ENCODE measurements at places on chromosomes 11 and 22.
A peak's percentile ranks its signal among the peaks of the same experiment; 100 is the strongest.

DNA sequence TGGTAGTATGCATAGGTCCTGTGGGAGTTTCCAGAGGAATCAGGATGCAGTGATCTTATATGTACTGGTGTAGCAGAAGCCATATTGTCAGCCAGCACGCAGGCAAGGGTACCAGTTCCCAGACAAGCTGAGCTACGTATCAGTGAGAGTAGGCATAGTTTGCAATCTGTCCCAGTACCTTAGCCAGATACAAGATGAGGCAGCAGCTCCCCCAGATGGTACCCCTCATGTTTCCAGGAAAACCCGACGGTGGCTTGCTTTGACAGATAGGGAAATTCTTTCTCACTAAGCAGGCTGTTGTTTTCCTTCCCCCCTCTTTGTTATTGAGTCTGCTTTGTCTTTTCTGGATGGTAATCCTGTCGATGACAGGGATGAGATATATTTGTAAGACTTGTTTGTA is 109.7 kb upstream of the RRM1 start:
- peak; percentile 8 for DNase-seq

DNA sequence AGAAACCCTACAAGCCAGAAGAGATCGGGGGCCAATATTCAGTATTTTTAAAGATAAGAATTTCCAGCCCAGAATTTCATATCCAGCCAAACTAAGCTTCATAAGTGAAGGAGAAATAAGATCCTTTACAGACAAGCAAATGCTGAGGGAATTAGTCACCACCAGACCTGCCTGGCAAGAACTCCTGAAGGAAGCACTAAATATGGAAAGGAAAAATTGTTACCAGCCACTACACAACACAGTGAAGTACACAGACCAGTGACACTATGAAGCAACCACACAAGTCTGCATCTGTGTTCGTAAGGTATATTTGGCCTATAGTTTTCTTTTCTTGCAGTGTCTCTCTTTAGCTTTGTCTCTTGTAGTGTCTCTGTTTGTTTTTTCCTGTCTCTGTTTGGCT is 29.0 kb downstream of the TMEM225 start:
- no peak for DNase-seq

- no peak for DNase-seq
These were observed 2.3 kb downstream of the MN1 start for GRCh38 chr22:27799015-27799826.

DNA sequence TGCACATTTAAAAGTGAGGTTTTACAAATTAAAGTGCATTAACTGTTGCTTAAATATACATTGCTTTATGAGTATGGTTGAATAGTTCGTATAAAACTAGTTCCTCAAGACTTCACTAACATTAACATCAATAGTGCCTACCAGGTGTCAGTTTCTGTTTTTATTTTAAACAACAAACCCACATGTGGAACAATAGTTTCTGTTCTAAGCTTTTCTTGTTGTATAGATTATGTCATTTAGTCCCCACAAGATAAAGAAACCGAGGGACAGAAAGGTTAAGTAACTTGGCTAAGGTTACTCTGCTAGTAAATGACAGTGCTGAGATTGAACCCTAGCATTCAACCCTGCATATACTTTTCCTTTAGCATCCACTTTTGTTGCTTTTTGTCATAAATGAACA is 41.4 kb upstream of the ST14 start:
- DNase-seq = no peak

- no peak for DNase-seq
These were observed 2.9 kb upstream of the TREH start for GRCh38 chr11:118682372-118682771.

GRCh38 chr11:135002236-135002635 is 590.2 kb upstream of the B3GAT1 start:
- no peak for DNase-seq

GRCh38 chr11:70503468-70504221 is 105.3 kb downstream of the CTTN start:
- no peak for DNase-seq

- DNase-seq = peak; percentile 34
These were observed 17.5 kb downstream of the RELT start for GRCh38 chr11:73393479-73394415.

DNA sequence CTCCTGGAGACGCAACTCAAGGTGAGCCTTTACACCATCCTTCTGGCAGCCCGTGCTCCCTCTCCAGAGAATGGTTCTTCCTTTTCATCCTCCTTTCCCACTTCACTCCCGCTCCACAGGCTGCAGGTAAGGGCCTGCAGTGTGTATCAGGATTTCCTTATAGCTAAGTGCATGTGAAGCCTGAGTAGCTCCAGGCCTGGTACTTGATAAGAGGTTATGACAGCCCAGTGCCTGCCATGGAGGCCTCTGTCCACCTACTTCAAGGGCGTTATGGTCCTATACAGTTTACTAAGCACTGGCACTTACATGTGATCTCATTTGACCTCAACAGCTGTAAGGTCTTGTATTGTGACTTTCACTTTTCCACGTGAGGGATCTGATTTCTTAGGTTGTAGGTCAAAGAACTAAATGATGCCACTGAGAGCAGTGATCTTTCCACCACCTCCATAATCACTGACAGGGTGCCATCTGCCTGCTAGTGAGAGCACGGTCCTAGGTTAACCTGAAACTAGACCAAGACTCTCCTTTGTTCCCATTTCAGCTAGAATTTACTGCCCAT is 18.1 kb downstream of the SSH3 start:
- DNase-seq = no peak

DNA sequence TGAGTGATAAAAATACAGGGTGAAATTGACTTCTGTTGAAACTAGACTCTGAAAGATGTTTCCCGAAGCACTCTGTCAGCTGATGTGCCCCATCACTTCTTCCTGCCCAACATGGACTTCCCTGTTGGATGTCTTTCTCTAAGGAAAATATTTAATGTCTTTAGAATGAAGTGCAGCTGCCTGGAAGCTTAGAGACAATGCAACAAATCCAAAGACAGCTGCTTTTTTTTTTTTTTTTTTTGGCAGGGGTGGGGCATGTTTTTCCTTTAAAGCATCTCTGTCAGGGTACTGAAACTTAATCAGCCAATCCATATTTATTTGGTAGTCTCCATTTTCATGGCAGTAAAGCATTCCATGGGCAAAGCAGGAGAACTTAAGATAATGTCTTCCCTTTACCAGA is 5.9 kb downstream of the JAM3 start:
- no peak for DNase-seq

DNA sequence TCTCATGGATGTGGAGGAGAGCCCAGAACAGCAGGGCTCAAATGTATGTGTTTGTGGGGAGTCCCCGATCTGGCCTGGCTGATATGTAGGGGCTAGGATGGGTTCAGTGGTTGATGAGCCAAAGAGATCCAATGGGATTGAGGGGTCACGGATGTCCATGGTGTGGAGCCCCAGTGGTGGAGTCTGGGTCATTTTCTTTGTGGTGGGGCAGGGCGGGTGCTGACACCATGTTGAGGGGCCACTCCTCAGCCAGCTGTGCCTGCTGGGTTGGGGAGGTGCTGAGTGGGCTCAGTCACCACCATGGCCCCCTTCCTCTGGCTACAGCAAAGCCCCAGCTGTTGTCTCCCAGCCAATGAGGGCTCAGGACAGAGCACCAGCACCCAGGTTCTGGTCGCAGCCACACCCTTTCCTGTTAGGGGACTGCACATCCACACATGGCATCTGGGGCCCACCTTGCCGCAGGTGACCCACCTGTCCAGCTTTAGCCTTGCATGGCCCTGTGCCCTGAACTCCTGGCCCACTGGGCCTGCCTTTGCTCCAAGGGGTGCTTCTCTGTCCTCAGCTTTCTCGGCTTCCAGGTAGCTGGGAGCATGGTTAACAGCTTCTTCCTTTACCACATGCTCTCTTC is 3.2 kb upstream of the GNAZ start:
- no peak for DNase-seq

GRCh38 chr11:115552151-115552772 is 48.0 kb upstream of the CADM1 start:
- no peak for DNase-seq

DNA sequence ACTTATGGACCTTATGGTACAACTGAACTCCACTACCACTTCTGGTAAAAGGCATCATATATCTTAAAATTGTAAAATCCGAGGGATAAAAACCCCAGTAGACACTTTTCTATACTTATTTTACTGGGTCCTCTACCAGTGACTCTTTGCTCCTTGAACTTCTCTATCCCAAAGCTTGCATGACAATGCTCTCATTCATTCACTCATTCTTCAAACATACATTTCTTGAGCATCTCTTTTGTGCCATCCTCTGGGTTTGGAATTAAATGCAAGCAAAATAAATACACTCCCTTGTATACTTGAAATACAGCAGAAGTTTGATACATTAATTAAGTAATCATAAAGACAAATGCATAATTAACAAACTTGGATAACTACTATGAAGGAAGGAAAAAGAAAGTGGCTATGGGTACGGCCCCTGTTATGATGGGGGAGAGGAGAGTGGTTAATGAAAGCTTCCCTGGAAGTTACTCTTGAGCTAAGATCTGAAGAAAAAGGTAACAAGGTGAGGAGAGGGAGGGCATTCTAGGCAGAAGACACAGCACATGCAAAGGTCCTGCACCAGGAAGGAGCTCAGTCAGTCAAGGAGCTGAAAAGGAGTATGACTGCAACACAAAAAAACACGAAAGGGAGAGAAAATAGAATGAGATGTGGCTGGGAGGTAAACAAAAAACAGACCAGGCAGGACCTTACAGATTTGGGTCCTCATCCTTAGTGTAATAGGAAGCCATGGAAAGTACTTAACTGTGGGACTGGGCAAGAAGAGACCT is 8.0 kb downstream of the MPZL3 start:
- no peak for DNase-seq

GRCh38 chr22:29330753-29331152 is 15.3 kb upstream of the RASL10A start:
- no peak for DNase-seq

- DNase-seq = no peak
These were observed 381.2 kb downstream of the MN1 start for GRCh38 chr22:27420195-27420816.

DNA sequence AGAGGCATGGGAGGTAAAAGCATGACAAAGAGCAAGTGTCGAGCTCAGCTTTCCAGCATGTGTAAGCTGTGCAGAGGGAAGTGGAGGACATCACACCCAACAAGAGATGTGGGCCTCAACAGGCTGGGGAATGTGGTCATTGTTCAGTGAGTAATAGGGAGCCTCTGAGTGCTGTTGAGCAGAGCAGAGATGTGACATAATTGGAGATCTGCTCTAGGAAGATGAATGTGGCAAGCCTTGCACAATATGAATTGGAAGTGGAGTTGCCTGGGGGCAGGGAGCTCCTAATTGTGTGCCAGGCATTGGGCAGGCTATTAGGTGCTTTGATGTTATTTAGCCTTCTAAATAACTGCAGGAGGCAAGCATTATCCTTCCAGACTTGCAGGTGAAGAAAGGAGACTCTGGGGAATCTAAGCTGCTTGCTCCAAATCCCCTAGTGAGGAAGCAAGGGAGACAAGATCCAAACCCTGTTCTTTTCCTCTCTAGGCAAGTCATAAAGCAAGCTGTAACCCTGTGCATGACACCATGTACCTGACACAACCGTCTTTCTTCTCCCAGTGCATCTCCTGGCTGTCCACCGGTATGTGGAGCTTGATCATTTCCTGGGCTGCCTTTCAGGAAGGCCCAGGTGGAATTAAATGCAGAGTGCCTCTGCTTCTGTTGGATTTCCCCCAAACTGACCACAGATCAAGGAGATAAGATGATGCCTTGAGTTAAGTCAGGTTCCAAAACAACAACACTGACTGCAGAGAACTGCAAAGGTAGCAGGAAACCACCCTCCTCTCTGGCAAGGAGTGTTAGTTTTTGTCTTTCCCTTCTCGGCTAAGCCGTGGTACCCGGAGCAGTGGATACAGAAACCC is 221.4 kb downstream of the TENM4 start:
- DNase-seq = no peak

Data from GF-D8 (cell line).